Upper lobe of right lung (tissue), 1 donor: ENCODE measurements at places on chromosomes 6 and 20. TPM values are rescaled to one million over a fixed set of nuclear protein-coding genes. Genes with fewer than 3 reads are reported as not detected.

GRCh38 chr20:33893314-33893713 is 82.2 kb downstream of the CHMP4B start:
- DNase-seq = no peak

- no peak for DNase-seq
Observed at GRCh38 chr20:49696594-49696993, 17.1 kb downstream of the B4GALT5 start.

DNA sequence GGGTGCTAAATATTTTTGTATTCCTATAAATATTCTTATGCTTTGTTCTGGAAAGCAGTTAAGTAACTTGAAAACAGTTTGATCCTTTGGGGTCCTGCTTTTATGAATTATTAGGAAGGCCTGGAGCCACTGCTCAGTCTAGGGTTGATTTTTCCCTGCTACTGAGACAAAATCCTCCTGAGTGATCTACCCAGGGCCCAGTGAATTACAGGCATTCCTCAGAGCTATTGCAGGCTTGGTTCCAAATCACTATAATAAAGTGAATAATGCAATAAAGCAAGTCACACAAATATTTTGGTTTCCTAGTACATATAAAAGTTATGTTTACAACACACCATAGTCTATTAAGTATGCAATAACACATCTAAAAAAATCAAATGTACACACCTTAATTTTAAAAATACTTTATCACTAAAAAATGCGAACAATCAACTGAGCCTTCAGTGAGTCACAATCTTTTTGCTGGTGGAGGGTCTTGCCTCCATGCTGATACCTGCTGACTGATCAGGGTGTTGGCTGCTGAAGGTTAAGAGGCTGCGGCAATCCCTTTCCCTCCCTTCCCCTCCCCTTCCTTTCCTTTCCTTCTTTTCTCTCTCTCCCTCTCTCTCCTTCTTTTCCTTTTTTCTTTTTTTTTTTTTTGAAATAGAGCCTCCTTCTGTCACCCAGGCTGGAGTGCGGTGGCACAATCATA is 43.0 kb downstream of the DNAAF9 start:
- DNase-seq = no peak

- no peak for DNase-seq
Observed at GRCh38 chr20:3247638-3248037, 8.6 kb upstream of the SLC4A11 start.

DNA sequence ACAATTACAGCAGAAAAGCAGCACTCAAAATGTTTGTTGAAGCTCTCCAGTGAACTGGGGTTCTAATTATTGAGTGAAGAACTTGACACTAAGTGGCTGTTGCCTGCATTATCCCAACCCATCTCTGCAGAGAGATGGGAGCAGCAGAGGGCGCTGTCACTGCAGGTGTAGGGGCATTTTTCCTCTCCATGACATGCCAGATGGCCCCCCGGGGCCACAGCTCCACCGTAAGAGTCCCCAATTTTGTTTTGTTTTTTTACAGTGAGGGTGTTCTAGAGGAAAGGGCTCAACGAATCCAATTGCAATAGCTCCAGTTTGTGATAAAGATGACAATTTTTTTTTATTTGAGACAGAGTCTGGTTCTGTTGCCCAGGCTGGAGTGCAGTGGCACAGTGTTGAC is 1.9 kb upstream of the FUCA2 start:
- DNase-seq = peak; percentile 68

DNA sequence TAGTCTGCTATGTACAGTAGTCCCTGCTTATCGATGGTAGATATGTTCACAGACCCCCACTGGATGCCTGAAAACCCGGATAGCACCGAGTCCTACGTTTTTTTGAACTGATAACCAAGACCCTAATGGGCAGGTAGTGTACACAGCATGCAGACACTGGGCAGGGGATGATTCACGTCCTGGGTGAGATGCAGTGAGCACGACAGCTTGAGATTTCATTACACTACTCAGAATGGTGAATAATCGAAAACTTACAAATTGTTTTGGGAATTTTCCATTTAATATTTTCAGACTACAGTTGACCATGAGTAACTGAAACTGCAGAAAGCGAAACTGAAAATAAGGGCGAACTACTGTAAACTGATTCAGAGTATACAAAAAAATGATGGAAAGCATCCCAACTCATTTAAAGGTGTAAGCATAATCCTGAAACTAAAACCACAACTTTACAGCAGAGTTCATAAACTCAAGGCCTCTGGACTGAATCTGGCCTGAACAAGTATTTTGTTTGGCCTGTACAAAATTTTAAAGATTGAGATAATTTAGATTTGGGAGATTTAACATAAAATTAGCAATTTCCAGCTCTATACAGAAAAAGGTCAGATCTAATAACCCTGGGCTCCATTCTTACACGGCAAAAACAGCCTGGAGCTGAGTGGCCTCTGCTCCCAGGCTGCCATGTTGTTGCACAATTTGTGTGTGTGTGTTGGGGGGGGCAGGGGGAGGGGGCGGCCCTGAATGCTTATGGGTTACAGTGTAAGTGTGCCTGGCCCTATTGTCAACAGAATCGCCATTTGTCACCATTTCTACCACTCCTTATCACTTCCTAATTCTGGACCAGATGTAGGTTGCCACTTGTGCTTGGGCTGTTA is 34.9 kb downstream of the RNF24 start:
- DNase-seq = no peak

The ERVFRD-1 gene
- total RNA-seq = 0.55 TPM

The DEF6 gene
- total RNA-seq = 17.4 TPM

The ATP6V1G2 gene
- 0.75 TPM for total RNA-seq

The HUS1B gene
- total RNA-seq = 1.0 TPM

The ABHD16B gene
- total RNA-seq = not detected
